ENCODE measurements at places on chromosomes 2 and 18. TPM values are rescaled to one million over a fixed set of nuclear protein-coding genes. Genes with fewer than 3 reads are reported as not detected.

The TMEM17 gene
- total RNA-seq: 4.0 TPM

The KIAA2012 gene
- total RNA-seq: not detected

GRCh38 chr2:53183581-53183980, 584.0 kb upstream of the CHAC2 start:
- no peak for DNase-seq

DNA sequence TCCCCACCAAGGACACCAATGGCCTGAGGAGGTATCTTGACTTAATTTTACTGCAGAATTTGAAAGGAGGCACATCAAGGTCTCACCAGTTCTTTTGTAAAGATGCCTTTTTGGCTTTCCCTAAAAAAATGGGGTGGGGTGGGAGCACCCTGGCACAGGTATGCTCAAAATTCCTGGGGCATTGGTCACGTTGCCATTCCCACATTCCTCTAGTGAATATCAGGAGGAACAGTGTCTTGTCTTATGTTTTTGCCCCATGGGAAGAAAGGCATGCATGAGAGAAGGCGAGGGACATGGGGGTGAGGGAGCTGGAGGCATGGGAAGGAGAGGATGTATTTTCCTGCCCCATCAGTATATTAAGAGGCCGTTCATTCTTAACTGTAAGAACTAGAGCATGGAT, 275.3 kb downstream of the CMPK2 start:
- no peak for DNase-seq

- peak; percentile 13 for DNase-seq
Measured at GRCh38 chr2:63791387-63791786, 50.3 kb upstream of the UGP2 start.

GRCh38 chr2:163348857-163349380, 386.9 kb downstream of the FIGN start:
- peak; percentile 67 for DNase-seq

All from astrocyte (in vitro differentiated cells and primary cell).